AG20443 (cell line): ENCODE measurements at places on chromosomes 2 and 18.

- DNase-seq: no peak
Observed at GRCh38 chr2:130354139-130354428, 1.8 kb upstream of the PTPN18 start.

- peak; percentile 68 for DNase-seq
Observed at GRCh38 chr18:59085797-59086196, 53.9 kb upstream of the SEC11C start.

GRCh38 chr2:168643979-168644378 is 158.5 kb upstream of the NOSTRIN start:
- no peak for DNase-seq

- peak; percentile 82 for DNase-seq
Observed at GRCh38 chr2:217886720-217887309, 116.0 kb downstream of the TNS1 start.

DNA sequence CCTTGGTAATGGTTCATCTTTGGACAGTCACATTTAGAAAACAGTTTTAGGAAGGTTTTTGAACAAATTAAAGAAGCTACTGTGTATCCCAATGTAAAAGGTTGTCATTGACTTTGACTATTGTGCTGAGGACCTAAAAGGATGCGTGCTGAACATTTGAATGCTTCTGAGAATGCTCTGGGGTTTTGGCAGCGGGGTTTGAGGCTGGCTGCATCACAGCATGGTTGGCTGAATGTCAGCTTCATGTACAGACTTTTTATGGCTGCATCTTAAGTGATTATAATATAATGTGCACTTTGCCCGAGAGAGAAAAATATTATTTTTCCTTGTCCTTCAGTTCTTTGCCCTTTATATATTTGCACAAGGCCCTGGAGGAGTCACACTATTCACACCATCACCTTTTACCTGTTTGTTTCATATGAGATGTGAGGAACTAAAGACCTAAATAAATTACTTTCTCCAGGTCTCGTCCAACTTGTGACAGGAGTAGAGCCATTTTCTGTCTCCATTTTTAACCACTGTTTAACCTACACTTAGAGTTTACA is 125.9 kb downstream of the CCDC85A start:
- DNase-seq: no peak

GRCh38 chr2:96506016-96506906 is 1.1 kb upstream of the NEURL3 start:
- no peak for DNase-seq

GRCh38 chr2:40592218-40592617 is 140.3 kb upstream of the SLC8A1 start:
- no peak for DNase-seq
